ENCODE measurements at places on chromosomes 2 and 18.

DNA sequence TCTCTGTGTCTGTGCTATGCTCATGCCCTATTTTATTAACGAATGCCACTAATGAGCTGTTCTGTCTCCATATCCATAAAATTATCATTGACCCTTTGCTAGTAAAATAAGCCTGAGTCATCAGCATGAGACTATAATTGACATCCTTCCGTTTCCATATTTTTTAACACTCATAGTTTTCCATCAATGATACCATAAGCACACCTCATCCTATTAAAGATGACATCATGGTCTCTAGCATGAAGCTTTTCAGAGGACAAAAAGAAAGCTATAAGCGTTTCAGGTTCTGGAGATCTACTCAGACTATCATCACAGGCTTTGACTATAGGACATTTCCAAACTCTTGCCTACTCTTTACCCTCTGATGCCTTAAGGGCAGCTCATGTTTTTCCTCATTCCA is 1.2 kb upstream of the DSC2 start:
- no peak for DNase-seq

- no peak for DNase-seq
Observed at GRCh38 chr2:63977904-63978303, 41.3 kb downstream of the VPS54 start.

DNA sequence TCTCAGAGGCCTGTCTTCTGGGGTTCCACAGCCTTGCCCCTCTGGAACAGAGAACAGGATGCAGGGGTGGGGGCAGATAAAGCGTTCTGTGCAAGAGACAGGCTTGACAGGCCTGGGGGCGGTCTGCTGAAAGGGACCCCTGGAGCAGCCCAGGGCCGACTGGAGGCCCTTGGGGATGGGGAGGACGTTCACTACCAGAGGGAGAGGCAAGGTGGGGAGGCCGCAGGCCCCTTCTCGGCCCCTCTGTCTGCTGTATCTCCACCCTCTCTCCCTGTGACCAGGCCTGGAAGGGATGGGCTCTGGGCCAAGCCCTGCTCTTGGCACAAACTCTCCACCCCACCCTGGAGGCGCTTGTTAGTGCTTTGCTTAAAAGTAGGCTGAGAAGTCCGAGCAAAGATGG is 27.3 kb upstream of the INHBB start:
- DNase-seq = no peak

DNA sequence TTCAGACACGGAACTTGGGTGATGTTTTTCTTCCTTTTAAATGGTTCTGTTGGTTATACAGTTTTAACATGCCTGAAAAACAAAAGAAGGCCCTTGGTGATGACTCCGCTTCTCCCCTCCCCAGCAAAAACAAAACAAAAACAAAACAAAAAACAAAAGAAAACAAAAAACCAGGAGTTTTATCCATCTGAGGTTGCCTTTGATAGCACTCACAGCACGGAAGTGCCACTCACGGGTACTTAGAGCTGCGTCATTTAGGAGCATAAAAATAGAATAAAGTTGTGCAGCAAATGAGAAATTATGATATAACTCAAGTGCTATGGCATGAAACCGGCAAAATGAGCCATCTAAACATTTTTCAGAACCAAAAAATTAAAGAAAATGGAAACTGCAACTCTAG is 57.7 kb downstream of the ZEB2 start:
- DNase-seq = no peak

DNA sequence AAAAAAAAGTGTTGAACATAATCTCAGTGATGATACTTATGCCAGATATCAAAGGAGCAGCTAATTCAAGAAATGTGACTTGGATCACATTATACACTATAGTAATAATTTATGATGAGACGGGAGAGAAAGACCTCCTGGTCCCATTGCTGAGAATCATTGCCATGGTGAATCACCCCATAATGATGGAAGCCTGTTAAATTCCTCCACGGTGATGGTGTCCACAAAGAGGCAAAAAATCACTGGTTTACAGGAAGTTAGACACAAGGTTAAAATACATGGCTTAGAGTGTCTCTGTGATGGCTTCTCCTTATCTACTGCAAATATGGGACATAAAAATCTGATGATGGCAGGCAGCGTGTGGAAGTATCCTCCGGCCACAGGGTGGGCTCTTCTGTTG is 210.0 kb downstream of the CDH2 start:
- no peak for DNase-seq

GRCh38 chr2:237143676-237144440 is 58.2 kb downstream of the COPS8 start:
- DNase-seq = no peak

- no peak for DNase-seq
Observed at GRCh38 chr2:85737481-85737880, 16.3 kb upstream of the ATOH8 start.

- no peak for DNase-seq
Observed at GRCh38 chr18:22334567-22334966, 83.1 kb downstream of the CTAGE1 start.

GRCh38 chr2:11663427-11663826 is 6.6 kb downstream of the NTSR2 start:
- no peak for DNase-seq

DNA sequence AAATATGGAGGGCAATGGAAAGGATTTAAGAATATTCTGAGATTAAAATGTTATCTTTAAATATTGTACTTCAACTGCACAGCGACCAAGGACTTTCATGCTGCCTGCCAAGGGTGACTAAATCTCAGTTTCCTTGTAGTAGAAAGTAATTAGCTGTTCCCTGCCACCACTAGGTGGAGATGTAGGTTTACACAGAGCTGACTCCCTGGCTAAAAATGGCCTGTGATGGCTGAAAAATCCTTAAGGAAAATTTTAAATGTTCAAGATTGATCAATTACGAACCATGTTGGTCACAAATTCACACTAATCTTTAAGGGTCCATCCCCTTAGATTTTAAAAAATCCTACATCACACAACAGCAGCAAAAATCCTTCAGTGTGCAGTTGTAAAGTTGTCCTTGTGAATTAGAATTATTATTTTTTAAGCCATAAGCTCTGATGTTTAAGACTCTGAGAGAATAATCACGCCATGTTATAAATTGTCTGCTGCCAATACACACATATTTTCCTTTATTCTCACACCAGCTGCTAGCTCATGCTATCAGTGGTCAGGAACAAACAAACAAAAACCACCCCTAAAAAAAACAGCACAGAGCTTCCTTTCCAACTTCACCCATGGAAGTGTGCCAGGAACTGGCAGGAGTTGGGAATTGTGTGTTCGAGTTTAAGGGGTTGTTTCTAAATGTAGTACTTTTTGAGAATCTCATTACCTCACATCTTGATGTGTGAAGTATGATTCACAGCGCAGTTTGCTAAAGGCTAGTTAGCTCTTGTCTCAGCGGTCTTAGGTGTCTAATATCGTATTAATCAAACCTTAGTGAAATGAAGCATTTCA is 399.8 kb downstream of the TMEM182 start:
- DNase-seq = no peak

DNA sequence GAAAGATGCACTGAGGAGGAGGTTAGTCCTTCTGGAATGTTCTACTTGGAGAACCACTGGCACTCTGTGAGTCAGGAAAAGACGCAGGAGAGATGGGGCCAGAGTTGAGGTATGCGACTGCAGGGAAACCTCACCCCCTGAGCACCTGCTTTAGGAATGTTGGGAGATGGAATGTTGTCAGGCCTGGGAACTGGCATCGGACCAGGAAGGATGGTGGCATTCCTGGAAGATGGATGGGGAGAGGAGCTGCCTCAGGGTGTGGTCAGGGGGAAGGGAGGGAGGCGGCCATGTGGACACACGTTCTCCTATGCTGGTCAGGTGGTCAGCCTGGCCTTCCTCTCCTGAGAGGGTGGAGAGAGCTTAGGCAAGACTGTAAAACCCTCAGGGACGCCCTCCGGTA is 146.3 kb downstream of the CELF4 start:
- DNase-seq = no peak

All from T-helper 9 cell (primary cell).